ENCODE measurements at places on chromosomes 16 and 17.
A peak's percentile ranks its signal among the peaks of the same experiment; 100 is the strongest.

DNA sequence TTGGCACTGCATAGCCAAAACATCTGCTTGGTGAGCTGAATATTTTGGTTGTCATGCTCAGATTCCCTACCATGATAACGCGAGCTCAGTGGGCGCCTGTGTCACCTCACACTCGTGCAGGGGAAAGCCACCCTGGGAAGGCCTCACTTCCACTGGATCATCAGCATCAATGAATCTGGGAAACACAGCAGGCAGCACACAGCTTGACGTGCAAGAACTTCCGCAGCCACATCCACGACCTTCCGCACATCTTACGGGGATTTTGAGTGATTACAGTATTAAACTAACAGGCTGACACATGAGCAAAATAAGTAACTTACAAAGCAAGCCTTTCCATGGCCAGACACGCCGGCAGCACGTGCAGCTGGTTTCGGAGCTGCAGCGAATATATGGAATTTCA, 54.7 kb upstream of the FOXF1 start:
- DNase-seq, result no peak

GRCh38 chr16:48310908-48311641, 63.7 kb upstream of the ABCC11 start:
- DNase-seq, result no peak

- peak; percentile 55 for DNase-seq
Measured at GRCh38 chr17:41185001-41185400, 290 bp upstream of the KRTAP4-1 start.

GRCh38 chr17:39596543-39597267, 11.0 kb downstream of the NEUROD2 start:
- DNase-seq, result no peak

- no peak for DNase-seq
Measured at GRCh38 chr17:61488878-61489718, 36.9 kb downstream of the TBX4 start.

DNA sequence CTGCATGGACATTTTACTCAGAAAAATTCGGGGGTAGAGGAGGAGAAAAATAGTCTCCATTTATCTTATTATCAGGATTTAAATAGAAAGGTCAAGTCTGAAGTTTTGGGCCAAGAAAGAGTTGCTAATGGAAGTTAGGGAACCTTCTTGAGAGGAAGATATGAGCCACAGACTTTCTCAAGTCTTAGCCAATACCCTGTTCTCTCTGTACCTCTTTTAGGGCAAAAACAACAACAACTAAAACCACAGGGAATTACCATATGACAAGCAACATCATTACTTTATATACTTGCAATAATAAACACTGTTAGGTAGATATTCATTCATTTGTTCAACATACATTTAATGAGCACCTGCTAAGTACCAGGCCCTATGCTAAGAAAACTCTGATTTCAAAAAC, 282.2 kb upstream of the CDH5 start:
- DNase-seq, result no peak

DNA sequence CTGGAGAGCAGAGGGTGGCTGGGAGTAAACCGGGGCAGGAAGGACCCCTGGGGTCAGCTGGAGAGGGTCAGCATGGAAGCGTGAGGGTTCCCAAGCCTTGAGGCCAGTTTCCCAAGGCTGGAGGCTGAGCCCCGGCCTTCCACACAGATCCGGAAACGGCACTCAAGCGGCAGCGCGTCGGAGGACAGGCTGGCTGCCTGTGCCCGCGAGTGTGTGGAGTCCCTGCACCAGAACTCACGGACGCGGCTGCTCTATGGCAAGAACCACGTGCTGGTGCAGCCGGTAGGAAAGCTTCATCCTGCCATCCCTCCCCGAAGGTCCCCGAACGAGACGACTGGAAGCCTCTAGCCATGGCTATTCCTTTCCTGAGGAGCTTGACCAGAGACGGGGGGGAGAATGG, 26.0 kb downstream of the SGSM2 start:
- no peak for DNase-seq

DNA sequence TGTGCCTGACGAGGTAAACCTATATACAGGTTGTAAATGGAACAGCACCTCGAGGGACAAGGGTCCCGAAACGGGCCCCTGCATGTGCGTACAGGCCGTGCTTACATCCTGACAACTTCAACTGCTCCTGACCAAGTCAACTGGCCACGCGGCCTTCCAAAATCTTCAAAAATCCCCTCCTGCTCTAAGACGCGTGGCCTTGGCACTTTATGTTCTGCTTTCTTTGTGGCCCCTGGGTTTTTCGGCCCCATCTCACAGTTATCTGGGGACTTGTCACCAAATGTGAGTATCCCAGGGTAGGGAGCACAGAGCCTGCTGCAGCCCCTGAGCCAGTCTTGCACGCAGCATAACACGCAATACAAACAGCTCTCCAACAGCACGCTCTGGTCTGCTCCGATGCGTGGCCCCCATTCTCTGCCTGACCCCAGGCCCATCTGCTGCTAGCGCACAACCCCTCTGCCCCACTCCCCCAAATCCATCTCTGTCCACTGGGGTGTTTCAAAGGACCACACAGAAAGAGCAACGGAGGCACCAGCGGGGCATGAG, 659 bp downstream of the RPH3AL start:
- DNase-seq, result no peak

- no peak for DNase-seq
Measured at GRCh38 chr17:75646638-75646992, 13.4 kb downstream of the SMIM5 start.

- DNase-seq, result no peak
Measured at GRCh38 chr17:35725802-35726126, 5.7 kb upstream of the RASL10B start.

DNA sequence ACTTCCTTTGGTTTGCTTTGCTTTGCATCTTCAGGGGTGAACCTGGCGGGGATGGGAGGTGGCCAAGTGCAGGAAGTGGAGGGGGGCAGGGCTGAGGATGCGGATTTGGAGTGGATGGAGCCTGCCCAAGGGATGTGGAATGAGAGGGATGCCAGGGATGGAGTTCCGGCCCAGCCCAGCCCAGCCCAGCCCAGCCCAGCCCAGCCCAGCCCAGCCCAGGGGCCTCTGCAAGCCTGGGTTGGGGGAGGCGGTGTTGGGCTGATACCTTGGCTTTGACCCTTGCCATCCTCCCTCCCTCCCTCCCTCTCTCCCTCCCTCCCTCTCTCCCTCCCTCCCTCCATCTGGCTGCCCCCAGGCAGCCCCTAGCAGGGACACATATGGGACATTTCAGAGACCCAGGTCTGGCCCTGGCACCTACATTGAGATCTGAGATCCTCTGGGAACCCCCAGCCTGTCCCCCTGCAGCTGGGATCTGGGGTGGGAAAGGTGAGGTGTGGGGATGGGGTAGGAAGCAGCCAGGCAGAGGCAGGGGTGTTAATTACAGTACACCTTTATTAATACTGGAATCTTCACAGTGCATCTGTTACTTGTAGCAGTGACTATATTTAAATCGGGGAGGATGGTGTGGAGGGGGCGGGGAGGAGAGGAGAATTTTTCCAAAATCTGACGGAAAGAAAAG, 14.5 kb downstream of the IL34 start:
- no peak for DNase-seq

DNA sequence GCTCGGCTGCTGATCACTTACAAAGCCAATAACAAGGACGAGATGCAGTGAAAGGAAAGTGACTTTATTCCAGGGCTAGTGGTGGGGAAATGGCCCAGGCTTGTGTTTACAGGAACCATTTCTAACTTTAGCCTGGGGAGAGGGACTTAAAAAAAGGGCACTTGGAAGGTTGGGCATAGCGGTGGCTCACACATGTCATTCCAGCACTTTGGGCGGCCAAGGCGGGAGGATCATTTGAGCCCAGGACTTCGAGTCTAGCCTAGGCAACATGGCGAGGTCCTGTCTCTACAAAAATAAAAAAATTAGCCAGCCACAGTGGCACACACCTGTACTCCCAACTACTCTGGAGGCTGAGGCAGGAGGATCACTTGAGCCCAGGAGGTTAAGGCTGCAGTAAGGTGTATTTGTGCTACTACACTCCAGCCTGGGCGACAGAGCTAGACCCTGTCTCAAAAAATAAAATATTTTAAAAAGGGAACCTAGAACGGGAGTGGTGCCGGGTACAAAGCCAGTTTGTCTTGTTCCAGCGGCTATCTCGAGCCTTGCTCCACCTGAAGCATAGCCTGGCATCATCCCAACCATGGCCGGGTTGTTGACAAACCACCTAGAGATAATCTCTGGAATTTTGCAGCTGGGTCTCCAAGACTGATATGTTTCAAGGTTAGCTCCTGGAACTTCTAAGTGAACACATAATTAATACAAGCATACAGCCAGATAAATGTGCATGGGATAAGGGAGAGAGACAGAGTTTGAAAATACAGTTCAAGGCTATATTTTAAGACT, 5.7 kb upstream of the TVP23A start:
- DNase-seq, result no peak

- no peak for DNase-seq
Measured at GRCh38 chr16:84667600-84668309, 19.4 kb downstream of the KLHL36 start.

GRCh38 chr16:72162105-72162692, 9.8 kb downstream of the PMFBP1 start:
- DNase-seq, result no peak

- DNase-seq, result peak; percentile 51
Measured at GRCh38 chr17:39174920-39175694, 9.1 kb upstream of the ARL5C start.

- DNase-seq, result no peak
Measured at GRCh38 chr17:76080768-76081287, 1.8 kb downstream of the ZACN start.

- DNase-seq, result no peak
Measured at GRCh38 chr16:54030451-54030850, 256.1 kb downstream of the IRX3 start.

DNA sequence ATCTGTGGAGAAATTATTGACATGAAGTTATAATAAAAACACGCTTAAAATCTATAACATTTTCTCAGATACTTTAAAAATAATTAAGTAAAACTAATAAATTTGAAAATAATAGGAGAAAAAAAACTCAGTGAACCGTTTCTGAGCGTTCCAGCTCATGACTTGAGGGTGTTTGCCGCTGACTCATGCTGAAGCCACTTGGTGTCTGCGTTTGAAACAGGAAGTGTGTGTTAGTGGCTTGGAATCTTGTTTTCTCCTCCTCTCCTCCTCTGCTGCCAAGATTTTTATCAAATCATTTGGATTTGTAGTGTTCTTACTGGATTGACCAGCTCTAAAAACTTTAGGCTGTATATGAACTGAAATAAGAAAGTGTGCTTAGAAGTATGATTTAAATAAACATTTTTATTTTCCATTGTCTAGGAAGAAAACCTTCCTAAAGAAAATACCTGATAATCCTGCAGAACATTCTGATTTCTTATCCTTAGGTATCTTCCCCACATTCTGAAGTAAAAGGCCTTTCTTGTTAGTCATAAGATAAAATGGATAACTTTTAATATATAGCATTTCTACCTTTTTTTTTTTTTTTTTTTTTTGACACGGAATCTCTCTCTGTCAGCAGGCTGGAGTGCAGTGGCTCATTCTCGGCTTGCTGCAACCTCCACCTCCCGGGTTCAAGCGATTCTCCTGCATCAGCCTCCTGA, 30.8 kb downstream of the USP10 start:
- DNase-seq, result peak; percentile 94

GRCh38 chr17:29722411-29723198, 99.9 kb upstream of the CORO6 start:
- no peak for DNase-seq

- no peak for DNase-seq
Measured at GRCh38 chr17:49955157-49955556, 13.8 kb upstream of the DLX4 start.

GRCh38 chr17:9266697-9267117, 245.4 kb downstream of the NTN1 start:
- DNase-seq, result no peak

GRCh38 chr17:67335245-67335835, 31.0 kb downstream of the PSMD12 start:
- no peak for DNase-seq

- DNase-seq, result peak; percentile 60
Measured at GRCh38 chr16:22898874-22899348, 84.9 kb downstream of the HS3ST2 start.

GRCh38 chr16:14499110-14499509, 130.9 kb downstream of the PARN start:
- no peak for DNase-seq

DNA sequence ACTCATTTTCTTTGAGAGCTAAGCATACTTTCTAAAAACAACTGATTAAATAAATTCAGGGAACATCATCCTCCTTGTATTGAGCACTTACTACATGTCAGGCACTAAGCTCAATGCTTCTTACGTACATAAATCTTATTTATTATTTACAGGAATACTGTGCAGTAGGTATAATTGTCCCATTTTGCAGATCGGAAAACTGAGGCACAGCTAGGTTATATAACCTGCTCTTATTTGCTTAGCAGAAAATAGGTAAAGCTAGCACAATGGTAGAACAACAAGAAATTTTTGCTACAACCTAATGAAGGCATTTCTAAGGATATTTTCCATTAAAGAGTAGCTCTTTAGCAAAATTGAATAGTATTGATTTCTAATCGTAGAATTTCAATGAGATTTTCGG, 168.7 kb upstream of the KCNJ16 start:
- DNase-seq, result no peak

- no peak for DNase-seq
Measured at GRCh38 chr17:7852919-7853690, 1.8 kb upstream of the TMEM88 start.

DNA sequence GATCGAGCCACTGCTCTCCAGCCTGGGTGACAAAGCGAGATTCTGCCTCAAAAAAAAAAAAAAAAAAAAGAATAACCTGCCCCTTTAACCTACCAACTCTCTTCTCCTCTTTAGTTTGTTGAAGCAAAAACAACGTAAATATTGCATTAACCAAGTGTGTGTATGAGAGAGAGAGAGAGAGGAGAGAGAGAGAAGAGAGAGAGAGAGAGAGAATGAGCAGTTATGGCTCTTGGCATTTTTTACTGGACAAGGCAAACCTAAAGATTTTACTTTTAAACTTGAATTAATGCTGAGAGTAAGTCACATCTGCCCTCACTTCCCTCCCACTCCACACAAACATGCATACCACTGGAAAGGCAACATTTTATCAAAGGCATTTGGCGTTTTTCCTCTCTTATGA, 3.0 kb upstream of the SLFN5 start:
- DNase-seq, result no peak

GRCh38 chr16:12142157-12142556, 165.6 kb downstream of the SNX29 start:
- no peak for DNase-seq

DNA sequence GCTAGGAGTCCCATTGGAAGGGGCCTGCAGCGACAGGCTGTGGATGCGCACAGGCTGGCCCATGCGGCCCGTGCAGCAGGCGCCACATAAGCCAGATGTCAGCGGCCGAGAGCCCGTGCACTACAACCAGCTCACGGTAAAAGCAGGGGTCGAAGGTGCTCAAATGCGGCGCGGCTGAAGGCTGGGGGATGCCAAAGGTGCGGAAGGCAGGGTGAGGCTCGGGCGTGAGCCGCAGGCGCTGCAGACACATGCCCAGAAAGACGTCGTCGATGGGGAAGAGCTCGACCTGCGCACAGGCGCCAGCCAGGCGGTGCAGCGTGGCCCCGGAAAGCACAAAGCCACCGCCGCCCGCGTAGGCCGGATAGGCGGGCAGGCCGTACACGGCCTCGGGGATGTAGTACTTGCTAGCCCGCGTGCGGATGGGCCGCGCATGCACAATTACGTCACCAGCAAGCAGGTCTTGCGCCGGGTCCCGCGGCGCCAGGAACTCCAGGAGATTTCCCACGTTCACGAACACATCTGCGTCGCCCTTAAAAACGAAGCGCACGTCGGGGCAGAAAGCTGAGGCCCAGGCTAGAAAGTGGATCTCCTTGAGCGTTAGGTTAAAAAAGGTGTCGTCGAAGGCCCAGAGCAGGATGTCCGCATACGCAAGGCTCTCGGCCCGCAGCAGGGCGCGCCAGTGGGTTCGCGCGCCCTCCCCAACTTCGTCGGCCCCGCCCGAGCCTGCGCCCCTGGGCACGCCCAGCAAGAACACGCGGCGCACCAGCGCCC, 1.3 kb downstream of the B3GNT9 start:
- no peak for DNase-seq
